Activated CD8-positive, alpha-beta memory T cell treated with anti-CD3 and anti-CD28 coated beads for 24 hours (primary cell): ENCODE measurements at places on chromosomes 11 and 22.
A peak's percentile ranks its signal among the peaks of the same experiment; 100 is the strongest.

DNA sequence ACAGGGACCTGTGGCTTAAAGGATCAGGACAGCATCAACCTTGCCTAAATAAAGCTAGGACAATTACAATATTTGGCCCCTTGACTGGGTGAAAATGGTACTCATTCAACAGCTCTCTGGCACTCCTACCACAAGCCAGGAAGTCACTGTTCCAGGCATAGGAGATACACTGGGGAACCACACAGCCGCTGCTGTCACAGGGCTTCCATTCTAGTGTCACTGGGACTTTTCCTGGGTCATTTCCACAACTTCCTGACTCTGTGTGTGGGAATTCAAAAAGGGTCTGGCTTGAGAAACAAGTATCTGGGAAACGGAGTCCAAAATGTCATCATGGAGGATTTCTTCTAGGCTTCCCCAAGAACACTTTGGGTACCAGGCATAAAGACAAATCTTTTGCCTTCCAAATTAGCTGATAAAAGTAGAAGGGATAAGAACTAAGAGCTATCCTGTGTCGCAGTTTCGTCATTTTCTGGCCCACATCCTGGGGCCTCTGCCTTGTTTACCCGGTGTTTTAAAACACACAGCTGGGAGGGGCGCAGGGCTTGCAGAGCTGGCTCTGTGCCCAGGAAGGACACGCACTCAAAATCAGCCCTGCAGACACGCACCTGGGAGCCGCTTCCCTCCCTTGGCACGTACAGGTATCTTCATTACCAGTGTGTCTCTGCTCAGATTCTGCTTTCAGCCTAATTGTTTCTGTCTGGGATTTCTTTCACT lies 38.0 kb downstream of the TMEM45B start:
- peak; percentile 55 for DNase-seq

GRCh38 chr11:119794756-119795155 lies 65.8 kb upstream of the NECTIN1 start:
- DNase-seq, result no peak

- no peak for DNase-seq
Measured at GRCh38 chr22:42528591-42529307, 9.2 kb upstream of the RRP7A start.

GRCh38 chr11:94844031-94844430 lies 75.9 kb downstream of the AMOTL1 start:
- no peak for DNase-seq

GRCh38 chr11:100730266-100730665 lies 43.2 kb downstream of the ARHGAP42 start:
- DNase-seq, result no peak

DNA sequence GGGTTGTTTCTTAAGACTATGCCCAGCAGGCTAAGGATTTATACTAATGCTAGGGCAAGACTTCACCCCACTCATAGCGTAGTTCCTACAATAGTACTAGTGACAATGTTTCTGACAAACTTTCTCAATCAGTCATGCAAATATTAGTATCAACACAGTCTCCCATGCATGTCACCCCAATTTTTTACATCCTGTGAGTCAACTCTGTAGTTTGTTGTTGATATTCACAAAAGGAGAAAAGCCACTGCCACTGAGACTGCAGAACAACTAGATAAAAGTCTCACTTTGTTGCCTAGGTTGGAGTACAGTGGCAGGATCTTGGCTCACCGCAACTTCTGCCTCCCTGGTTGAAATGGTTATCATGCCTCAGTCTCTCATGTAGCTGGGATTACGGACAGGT lies 155.2 kb downstream of the RBFOX2 start:
- no peak for DNase-seq

GRCh38 chr22:37640591-37641560 lies 1.4 kb downstream of the SH3BP1 start:
- DNase-seq, result no peak

GRCh38 chr22:46976143-46976542 lies 213.7 kb downstream of the TBC1D22A start:
- no peak for DNase-seq

DNA sequence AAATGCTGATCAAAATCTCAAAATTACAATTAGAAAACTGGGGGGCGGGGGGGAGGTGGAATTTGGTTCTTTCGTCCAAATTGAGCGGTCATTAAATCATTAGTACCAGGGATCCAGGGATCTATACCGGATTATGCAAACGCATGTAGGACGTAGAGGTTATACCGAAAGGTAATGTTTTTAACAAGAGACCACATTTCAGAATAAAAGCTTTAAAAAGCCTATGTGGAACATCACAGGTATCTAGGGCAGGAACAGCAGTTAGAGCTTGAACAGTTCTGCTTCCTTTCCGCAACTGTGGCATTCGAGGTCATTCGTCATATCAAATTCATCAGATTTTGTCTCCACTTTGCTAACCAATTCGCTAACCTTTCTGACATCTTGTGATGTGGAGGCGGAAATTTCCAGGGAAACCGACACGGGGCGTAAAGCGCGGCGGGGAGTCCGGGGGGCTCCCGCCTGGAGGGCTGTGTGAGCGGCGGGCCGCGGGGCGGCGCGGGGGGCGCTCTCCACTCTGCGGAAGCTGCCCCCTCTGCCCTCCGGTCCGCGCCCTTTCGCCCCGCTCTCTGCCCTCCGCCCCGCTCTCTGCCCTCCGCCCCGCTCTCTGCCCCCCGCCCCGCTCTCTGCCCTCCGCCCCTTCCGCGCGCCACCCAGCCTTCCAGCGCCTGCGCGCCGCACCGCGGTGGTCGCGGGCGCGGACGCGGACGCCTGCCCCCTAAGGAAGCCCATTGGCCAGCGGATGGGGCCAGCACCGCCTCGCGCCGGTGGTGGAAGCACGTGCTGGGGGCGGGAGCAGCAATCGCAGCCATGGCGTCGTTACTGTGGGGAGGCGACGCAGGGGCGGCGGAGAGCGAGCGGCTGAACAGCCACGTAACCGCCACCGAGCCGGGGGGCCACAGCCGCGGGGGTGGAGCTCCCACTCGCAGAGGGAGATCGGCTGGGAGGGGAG lies at the start of gene DDX25:
Gene DDX25 (plus strand): TSS at position 798 of the 949 bp plus-strand sequence. CDS start 10 bp downstream, at position 808.
- peak; percentile 64 for DNase-seq

GRCh38 chr11:30586251-30587144 lies at the start of gene MPPED2:
Gene MPPED2 (minus strand): TSS chr11:30586353. CDS start chr11:30580373, 5,980 bp downstream.
- DNase-seq, result peak; percentile 65

DNA sequence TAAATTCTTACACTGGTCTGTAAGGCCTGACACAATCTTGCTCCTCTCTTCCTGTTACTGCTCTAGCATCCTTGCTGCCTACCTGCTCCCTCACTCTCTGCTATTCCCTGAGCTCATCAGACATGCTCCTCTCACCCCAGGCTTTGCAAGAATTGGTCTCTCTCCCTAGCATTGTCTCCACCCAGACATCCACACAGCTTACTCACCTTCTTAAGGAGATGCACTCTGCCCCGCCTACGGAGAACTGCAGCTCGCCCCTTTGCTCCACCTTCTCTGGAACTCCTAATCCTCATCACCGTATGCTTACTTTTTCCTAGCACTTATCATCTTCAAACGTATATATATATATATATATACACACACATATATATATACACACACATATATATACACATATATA lies 23.3 kb upstream of the TMPRSS5 start:
- DNase-seq, result no peak

DNA sequence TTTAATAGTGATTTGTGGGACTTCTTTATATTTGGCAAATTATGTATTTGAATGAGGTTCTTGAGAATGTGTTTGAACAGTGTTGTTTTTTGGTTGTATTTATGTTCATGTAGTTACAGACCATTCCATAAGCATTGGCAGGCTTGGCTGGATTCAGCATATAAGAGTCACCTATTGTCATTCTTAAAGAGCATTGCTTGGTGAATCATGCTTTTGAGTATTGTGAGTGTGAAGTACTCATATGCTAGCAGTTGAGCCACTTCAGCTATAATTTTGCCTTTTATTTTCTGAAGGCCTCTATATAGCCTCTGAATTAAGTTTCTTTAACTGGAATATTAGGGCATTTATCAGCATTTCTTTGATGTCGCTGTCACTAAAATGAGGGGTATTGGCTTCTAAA lies 110.0 kb upstream of the GAL start:
- no peak for DNase-seq

DNA sequence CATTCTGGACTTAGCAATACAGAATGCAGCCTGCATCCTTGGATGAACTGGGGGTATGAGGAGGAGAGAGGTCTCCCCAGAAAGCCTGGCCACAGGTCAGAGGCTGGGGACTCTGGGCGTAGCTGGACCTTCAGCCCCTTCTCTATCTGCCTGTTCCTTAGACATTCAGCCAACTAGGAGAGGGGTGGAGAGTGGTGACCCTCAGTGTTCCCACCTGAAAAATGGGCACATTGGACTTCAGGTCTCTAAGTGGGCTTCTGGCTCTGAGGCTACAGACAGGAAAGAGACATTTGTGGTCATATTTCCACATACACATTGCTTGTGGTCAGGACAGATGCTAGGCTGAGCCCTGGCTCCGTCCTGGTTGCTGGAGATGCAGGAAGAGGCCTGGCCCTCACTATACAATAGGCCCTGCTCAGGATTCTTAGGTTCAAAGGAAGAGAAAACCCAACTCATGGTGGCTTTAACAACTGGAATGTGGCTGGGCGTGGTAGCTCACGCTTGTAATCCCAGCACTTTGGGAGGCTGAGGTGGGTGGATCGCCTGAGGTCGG lies 30.1 kb upstream of the CBX7 start:
- no peak for DNase-seq

DNA sequence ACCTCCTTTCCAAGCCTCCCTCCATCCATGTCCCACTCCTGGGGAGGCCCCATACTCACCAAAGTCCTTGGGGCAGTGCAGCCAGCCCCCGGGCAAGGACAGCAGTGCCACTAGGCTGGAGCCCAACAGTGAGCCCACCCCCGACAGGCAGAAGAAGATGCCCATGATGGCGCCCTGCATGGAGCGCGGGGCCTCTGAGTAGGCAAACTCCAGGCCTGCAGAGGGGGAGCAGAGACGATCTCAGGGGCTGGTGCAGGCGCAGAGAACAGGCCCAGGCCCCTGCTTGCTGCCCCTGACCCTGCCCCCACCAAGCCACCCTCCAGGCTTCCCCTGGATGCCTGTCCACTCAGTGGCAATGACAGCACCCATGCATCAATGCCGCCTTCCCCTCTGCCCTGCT lies 13.6 kb downstream of the TMEM132A start:
- no peak for DNase-seq

DNA sequence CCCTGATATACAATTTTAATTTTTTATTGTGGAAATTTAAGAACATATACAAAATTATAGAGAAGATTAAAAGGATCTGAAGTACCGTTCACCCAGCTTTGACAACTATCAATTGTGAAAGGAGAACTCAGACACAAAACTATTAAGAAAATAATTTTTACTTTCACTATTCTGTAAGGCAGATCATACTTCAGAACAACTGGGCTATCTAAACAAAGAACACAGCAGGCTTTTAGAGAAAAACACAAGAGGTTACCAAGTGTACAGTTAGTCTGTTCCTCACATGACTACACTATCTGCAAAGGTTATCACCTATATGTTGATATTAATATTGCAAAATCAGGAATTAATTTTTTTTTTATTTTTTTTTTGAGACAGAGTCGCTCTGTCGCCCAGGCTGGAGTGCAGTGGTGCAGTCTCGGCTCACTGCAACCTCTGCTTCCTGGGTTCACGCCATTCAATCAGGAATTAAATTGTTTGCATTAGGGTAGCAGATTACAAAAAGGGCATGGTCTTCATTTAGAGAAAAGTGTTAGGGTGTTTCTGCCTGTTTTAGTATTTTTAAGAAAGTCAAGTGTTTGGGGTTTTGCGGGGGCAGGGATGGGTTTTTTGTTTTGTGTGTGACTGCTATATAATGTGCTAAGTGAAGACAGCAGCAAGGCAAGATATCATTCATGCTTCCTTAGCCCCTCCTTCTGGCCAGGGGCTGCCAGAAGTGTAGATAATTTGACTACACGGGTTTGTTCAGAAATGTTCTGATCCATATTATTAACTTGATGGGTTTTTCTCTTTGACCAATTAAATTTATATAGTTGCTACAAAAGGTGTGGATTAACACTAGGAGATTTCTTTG lies 27.6 kb upstream of the SIK2 start:
- no peak for DNase-seq

GRCh38 chr11:12859872-12860657 lies 149.1 kb upstream of the RASSF10 start:
- DNase-seq, result no peak

DNA sequence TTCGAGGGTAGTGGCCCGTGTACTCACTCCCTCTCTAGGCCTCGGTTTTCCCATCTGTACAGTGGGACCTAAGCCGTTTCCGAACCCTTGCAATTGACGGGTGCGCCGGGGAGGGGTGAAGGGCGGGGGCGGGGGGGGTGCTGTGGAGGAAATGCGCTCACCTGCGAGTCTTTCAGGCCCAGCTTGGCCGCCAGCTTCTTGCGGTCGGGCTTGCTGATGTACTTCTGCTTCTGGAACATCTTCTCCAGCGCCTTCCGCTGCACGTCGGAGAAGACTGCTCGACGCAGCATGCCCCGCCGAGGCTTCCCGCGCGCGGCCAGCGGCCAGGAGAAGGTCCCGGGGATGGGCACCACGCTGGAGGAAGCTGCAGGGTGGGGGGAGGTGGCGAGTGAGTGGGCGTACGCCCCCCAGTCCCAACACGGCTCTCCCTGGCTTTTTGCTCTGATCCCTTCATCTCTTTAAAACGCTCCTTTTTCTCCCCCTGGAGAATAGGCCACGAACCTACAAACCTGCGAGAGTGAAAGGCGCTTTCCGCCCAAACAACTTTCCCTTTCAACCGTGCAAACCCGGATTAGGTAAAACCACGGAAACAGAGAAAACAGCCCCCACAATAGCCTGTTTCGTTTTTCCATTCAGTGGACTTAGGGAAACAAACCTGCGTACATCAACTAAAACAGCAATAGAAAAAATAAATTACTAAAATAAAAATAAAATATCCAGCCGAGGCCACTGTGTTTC lies 3.2 kb downstream of the DBX1 start:
- DNase-seq, result peak; percentile 65

- no peak for DNase-seq
Measured at GRCh38 chr11:85167038-85167437, 460.1 kb downstream of the DLG2 start.

GRCh38 chr22:38262051-38262795 lies 10.6 kb downstream of the TMEM184B start:
- DNase-seq, result peak; percentile 63

- no peak for DNase-seq
Measured at GRCh38 chr11:132632641-132633124, 899.6 kb downstream of the OPCML start.

DNA sequence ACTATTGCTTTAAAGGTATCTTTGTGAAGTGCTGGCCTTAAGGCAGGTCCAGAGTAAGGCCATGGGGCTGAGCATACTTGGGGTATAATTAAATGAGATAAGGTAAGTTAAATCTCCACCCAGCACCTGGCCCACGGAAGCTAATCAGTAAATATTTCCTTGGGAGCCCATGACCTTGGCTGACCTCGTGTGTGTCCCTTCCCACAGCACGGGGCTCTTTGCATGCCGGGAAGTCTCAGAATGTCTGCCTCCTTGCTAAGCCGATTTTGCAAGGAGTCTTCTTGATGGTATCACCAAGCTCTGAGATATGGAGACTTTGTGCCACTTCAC lies 46.5 kb downstream of the ADM start:
- no peak for DNase-seq

- no peak for DNase-seq
Measured at GRCh38 chr11:12240677-12241076, 130.3 kb downstream of the MICAL2 start.
